Left hindlimb (tissue), 1 donor: ENCODE measurements at places on chromosomes 4 and X.

DNA sequence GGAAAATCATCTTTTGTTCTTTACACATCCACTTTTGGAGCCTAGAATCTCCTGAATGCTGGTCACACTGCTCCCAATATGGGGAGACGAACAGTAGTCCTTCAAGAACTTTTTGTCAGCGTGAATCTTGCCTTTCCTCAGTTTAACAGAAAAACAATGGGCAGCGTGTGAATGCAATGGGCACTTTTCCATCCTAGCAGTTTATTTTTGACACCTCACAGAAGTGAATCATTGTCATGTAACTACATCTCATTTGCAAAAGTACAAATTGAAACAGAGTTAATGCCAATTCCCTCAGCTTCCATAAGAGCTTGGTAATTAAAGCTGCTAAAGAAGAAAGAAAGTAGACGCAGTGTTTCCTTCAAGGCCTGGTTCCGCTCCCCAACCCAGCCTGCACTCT lies 85.5 kb downstream of the DRD5 start:
- no peak for DNase-seq

DNA sequence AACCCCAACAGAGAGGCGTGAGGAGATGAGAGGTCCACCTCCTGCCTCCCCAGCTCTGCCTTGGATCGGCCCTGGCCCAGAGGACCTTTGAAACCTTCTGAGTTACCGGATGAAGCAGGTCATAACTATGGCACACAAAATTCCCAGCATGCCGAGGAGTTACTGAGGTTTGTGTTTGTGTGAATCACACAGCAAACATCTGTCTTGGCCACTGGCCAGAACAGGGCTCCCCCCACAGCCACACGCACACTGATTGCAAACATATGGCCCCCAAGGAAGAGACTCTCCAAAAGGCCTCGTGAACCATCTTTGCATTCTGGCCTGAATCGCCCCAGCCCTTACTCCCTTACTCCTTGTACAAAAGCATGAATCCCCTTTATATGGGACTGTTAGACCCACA lies 18.9 kb downstream of the RPS4X start:
- DNase-seq = no peak

- DNase-seq = no peak
Observed at GRCh38 chrX:138345801-138346200, 365.7 kb downstream of the FGF13 start.

DNA sequence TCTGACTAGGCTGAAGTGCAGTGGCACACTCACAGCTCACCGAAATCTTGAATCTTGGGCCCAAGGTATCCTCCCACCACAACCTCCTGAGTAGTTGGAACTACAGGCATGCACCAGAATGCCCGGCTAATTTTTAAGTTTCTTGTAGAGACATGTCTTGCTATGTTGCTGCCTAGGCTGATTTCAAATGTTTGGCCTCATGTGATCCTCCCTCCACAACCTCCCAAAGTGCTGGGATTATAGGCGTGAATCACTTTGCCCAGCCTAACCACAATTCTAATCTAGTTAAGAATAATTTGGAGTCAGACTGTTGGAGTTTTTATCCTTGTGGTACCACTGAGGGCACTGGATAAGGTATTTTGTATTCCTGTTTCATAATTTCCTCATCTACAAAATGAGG lies 317.5 kb upstream of the AGA start:
- no peak for DNase-seq

- DNase-seq = no peak
Observed at GRCh38 chr4:59971952-59972351, 1228.2 kb upstream of the ADGRL3 start.

- DNase-seq = no peak
Observed at GRCh38 chr4:143742834-143743233, 42.4 kb upstream of the FREM3 start.

- DNase-seq = no peak
Observed at GRCh38 chr4:4491396-4491893, 50.4 kb downstream of the STX18 start.

- DNase-seq = no peak
Observed at GRCh38 chrX:13805241-13805640, 11.7 kb downstream of the GPM6B start.

DNA sequence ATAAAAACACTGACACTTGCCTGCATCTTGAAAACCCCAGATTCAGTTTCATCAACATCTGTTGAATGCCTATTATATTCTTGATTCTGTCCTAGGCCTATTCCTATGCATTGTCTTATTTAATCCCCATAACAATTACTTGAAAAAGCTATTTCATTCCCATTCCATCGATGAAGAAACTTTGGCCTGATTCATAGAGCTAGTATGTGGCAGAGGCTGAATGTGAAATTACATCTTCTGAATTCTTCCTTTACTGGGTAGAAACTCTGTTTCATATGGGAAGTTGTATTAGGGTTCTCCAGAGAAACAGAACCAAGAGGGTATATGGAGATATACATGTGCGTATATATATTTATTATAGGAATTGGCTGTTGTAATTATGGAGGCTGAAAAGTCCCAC lies 35.0 kb upstream of the SLC4A4 start:
- DNase-seq = no peak

- no peak for DNase-seq
Observed at GRCh38 chrX:133911825-133912495, 73.4 kb downstream of the GPC3 start.

GRCh38 chr4:3399277-3400194 lies 42.2 kb upstream of the HGFAC start:
- DNase-seq = peak; percentile 28

- DNase-seq = no peak
Observed at GRCh38 chr4:94595013-94595412, 143.3 kb downstream of the PDLIM5 start.

DNA sequence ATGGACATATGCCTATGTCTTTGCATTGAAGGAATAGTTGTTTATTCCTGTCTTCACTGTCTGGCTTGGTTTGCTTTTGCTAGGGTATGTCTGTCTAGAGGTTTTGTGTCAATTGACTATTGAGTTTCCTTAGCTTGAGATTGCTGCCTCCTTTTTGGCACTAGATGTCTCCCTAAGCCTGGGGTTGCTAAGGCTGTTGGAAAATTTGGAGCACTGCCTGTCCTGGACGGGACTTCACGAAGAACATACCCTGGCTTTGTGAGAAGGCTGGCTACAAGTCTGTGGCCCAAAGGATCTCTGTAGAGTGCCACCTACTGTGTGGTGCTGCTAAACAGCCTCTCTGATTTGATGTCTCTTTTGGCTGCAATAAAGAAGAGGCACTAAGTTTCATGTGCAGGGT lies 183.8 kb upstream of the NUDT10 start:
- peak; percentile 28 for DNase-seq

DNA sequence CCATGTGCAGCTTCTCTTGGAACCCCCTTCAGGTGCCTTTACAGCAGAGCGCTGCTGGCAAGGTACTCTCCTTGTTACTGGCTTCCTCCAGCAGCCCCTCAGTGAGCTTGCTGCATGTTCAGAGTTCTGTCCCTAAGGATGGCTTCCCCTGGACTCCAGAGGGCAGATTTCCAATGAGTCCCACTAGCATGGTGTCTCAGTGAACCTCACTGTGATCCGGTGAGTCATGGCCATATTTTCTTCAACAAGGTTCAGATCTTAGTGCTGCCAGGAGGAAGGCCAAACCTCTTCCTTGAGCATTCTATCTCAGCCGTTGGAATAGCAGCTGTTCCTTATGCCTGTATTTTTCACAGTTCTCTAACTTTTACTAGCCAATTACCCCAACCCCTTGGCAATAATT lies 98.8 kb downstream of the CASK start:
- DNase-seq = no peak

DNA sequence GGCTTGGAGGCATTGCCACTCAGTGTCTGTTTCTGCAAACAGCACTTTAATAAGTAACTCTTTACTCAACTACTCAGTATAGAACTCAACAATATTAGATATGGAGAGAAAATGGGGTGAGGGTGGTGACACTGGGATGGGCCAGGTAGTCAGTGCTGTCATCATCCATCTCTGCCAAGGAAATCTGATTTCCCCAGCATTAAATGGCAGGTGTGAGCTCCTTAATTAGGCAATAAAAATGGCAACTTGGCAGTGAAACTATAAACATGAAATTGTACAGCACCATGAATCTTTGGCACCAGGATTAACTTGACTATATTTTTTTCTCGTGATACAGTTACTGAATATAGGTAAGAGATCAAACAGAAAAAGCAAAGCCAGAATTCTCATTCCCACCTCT lies 146.2 kb downstream of the GLRA2 start:
- no peak for DNase-seq

DNA sequence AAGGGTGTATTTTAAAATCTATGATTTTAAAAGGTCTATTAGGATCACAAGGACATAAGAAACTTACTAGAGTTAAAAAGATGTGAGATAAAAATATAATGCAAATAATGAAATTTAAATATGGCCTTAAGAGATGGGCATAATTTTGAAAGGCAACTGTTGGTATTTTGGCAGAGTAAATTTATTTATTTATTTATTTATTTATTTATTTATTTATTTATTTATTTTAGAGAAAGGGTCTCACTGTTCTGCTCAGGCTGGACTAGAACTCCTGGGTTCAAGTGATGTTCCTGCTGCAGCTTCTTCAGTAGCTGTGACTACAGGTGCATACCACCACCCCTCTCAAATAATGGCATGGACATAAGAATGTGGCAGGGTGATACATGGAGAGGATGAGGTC lies 932.1 kb upstream of the LCORL start:
- DNase-seq = no peak

GRCh38 chr4:81343536-81343935 lies 128.2 kb downstream of the RASGEF1B start:
- DNase-seq = no peak

DNA sequence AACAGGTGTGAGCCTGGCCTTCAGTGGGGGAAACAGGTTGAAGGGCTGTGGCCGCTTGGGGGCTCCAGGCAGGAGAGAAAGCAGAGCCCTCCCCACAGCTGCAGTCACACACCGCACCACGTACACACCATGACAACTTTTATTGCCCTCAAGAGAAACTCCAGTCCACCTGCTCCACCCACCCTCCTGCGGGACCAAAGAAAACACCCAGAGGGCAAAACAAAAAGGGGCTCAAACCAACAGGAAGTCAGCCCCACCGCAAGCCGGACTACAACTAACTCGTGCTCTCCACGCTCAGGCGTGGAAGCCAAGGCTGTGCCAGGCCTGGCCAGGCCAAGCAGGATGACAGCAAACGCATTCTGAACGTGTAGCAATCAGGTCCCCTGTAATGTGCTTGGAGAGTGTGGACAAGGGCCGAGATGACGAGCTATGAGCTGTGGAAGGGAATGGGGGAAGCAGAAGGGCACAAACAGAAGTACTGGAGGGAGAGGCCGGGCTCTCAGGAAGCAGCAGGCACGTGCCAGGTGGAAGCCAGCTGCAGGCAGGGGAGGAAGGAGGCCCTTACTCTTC lies 12.7 kb downstream of the SLC6A8 start:
- no peak for DNase-seq

- no peak for DNase-seq
Observed at GRCh38 chrX:140733766-140734342, 24.3 kb downstream of the LINC00632 start.

- no peak for DNase-seq
Observed at GRCh38 chr4:116092961-116093360, 979.5 kb upstream of the NDST4 start.

GRCh38 chr4:123777373-123777772 lies 380.8 kb downstream of the SPRY1 start:
- DNase-seq = peak; percentile 49

DNA sequence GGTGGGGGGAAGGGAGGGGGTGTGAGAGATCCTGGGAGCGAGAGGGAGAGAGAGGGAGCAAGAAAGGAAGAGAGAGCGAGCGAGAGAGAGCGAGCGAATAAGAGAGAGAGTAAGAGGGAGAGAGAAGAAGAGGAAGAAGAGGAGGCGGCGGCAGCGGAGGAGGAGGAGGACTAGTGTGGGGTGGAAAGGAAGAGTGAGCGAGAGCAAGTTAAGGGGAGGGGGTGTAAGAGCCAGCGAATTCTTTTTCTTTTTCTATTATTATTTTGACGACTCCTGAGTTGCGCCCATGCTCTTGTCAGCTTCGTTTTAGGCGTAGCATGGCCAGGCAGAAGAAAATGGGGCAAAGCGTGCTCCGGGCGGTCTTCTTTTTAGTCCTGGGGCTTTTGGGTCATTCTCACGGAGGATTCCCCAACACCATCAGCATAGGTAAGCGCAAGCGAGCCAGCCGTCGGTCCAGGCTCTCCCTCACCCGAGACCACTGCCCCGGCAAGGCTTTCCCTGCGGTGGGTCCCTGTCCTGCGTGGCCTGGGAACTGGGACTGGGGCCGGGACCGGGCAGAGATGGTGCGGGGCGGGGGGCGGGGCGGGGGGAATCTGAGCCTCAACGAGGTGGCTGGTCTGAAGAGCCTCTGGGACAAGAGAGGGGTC lies at the start of gene GRIA3:
Gene GRIA3 (plus strand): TSS at position 60 of the 647 bp plus-strand sequence. CDS start 258 bp downstream, at position 318.
- DNase-seq = peak; percentile 31

DNA sequence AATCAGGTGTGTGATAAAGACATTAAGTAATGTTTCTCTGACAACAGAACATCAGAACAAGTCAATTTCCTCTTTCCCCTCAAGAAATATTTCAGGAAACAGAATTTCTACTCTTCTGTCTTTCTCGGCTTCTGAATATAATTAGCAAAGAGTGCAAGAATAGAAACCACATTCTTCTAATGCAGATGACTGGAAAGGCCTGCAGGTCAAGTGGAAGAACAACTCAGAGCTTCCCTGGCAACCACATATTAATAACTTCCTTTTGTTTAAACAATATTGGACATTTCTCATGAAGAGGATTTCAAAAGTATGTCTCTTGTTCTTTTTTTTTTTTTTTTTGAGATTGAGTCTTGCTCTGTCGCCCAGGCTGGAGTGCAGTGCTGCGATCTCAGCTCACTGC lies 225.5 kb downstream of the PARM1 start:
- no peak for DNase-seq

GRCh38 chrX:14897042-14897441 lies 23.8 kb downstream of the MOSPD2 start:
- no peak for DNase-seq

GRCh38 chr4:26137288-26137687 lies 183.5 kb upstream of the RBPJ start:
- DNase-seq = no peak
